Esophagus muscularis mucosa (tissue), 4 donors: ENCODE measurements at places on chromosomes 3 and 15.

GRCh38 chr15:40290918-40291574 lies 8.2 kb upstream of the ANKRD63 start:
- no peak overlapping the region for H3K27ac ChIP-seq
- H3K27me3 ChIP-seq: peaks cover 8% of the 10 kb centered on the region
- H3K4me1 ChIP-seq: peaks cover 14% of the 10 kb centered on the region
- peak overlapping the region; percentile 44 for H3K4me3 ChIP-seq
- no peak for DNase-seq
- H3K36me3 ChIP-seq: no peaks in the 10 kb centered on the region

DNA sequence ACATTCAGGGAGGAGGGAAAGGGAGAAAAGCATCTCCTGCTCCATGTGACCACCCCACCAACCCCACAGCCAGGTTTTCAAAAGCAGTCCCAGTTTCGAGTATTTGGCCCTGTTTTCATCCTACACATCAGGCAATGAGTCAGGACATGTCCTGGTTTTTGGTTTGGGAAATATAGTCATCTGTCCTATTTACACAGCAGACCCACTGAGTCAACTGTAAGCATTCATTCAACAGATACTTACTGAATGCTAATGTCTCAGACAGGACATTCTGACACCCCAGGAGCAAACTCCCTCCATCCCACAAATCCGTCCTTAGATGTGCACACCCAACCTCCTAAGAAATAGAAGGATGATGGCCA lies 32.9 kb downstream of the IGDCC3 start:
- DNase-seq: no peak
- no peak overlapping the region for H3K27ac ChIP-seq
- no peak overlapping the region for H3K4me3 ChIP-seq
- H3K27me3 ChIP-seq: no peaks in the 10 kb centered on the region

DNA sequence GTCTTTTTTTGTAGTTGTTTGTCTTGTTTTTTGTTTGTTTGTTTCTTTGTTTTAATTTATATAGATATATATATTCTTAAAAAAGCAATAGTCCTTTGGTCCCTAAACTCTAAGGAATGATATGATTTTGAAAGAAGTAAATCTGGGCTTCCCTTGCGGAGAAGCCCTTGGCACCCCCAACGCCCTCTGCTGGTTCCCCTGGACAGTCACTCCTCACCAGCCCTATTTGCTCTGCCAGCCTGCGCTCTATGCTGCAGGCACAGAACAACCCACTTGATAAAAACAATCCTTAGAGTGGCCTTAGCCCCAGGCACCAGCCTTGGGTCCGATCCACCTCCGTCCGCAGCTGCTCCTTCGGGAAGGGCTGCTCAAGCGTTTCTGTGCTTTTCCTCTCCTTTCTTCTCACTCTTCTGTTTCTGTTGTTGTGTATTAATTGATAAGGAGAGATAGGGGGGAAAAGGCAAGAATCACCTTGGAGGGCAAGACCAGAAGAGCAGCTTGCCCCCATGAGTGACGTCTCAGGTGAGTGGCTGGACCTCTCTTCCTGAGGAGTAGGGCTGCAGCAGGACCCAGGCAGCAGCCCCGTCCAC lies 13.7 kb upstream of the PARP6 start:
- H3K4me3 ChIP-seq: no peak overlapping the region
- no peaks in the 10 kb centered on the region for H3K27me3 ChIP-seq
- no peaks in the 10 kb centered on the region for H3K4me1 ChIP-seq
- H3K36me3 ChIP-seq: peaks cover 7% of the 10 kb centered on the region

DNA sequence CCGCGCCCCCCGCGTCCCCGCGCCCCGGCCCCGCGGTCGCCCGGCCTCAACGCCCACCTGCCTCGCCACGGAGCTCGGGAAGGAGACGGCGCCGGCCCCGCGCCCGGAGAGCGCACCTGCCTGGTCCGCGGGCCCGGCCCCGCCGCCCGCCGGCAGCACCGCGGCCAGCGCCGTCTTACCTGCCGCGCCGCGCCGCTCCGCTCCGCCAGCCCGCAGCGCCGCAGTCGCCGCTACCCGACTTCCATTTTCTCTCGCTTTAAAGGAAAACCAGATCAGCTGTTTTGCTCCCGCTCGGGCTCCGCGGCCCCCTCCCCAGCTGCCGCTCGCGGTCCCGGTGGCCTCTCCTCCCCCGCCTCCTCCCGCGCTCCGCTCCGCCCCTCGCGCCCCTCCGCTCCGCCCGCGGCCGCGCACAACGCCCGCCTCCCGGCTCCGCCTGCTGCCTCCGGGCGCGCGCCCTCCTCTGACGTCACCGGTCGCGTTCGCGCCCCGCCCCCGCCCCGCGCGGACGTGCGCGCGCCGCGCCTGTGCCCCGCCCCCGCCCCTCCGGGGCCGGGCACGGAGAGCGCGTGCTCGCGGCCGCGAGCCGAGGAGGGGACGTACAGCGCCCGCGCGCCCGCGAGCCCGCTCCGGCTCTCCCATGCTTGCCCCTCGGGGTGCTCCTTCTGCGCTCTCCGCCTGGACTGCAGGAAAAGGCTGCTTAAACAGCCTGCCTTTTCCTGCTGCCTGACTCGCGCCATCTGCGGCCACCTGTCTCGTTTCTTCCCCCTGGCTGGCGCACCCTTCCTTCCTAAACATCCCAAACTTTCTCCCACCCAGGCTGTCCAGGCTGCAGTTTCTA lies 159.8 kb upstream of the CHRNA7 start:
- peak; percentile 93 for DNase-seq
- peak within 1 kb of the TSS; percentile 85 for H3K27ac ChIP-seq
- H3K36me3 ChIP-seq: no peaks in the 10 kb centered on the region
- peaks cover 23% of the 10 kb centered on the region for H3K4me1 ChIP-seq
- H3K4me3 ChIP-seq: peak within 1 kb of the TSS; percentile 68
- H3K27me3 ChIP-seq: no peaks in the 10 kb centered on the region

GRCh38 chr3:16406579-16406978 lies 106.9 kb downstream of the RFTN1 start:
- H3K27me3 ChIP-seq: no peaks in the 10 kb centered on the region
- H3K4me3 ChIP-seq: no peak overlapping the region
- peaks cover 22% of the 10 kb centered on the region for H3K4me1 ChIP-seq
- peaks cover 15% of the 10 kb centered on the region for H3K36me3 ChIP-seq

GRCh38 chr3:46926871-46927717 lies 49.5 kb downstream of the CCDC12 start:
- no peaks in the 10 kb centered on the region for H3K27me3 ChIP-seq
- H3K4me3 ChIP-seq: no peak overlapping the region
- DNase-seq: no peak
- peaks cover 53% of the 10 kb centered on the region for H3K36me3 ChIP-seq
- H3K4me1 ChIP-seq: peaks cover 87% of the 10 kb centered on the region

GRCh38 chr3:57126244-57126643 lies 38.9 kb downstream of the IL17RD start:
- no peak for DNase-seq
- no peak overlapping the region for H3K27ac ChIP-seq
- no peak overlapping the region for H3K4me3 ChIP-seq
- H3K36me3 ChIP-seq: no peaks in the 10 kb centered on the region

- no peak overlapping the region for H3K4me3 ChIP-seq
- no peak for DNase-seq
- no peaks in the 10 kb centered on the region for H3K4me1 ChIP-seq
- H3K27ac ChIP-seq: no peak overlapping the region
- H3K27me3 ChIP-seq: no peaks in the 10 kb centered on the region
These were observed 21.3 kb downstream of the PRTG start for GRCh38 chr15:55721554-55722185.

GRCh38 chr15:74983725-74984231 lies 11.6 kb upstream of the SCAMP5 start:
- H3K27me3 ChIP-seq: peaks cover 42% of the 10 kb centered on the region
- no peak overlapping the region for H3K4me3 ChIP-seq
- H3K4me1 ChIP-seq: no peaks in the 10 kb centered on the region
- no peaks in the 10 kb centered on the region for H3K36me3 ChIP-seq
- DNase-seq: no peak

GRCh38 chr15:85551221-85551832 lies 170.9 kb downstream of the AKAP13 start:
- DNase-seq: no peak
- peak overlapping the region; percentile 43 for H3K27ac ChIP-seq
- no peak overlapping the region for H3K4me3 ChIP-seq
- no peaks in the 10 kb centered on the region for H3K27me3 ChIP-seq
- peaks cover 56% of the 10 kb centered on the region for H3K4me1 ChIP-seq
- no peaks in the 10 kb centered on the region for H3K36me3 ChIP-seq

DNA sequence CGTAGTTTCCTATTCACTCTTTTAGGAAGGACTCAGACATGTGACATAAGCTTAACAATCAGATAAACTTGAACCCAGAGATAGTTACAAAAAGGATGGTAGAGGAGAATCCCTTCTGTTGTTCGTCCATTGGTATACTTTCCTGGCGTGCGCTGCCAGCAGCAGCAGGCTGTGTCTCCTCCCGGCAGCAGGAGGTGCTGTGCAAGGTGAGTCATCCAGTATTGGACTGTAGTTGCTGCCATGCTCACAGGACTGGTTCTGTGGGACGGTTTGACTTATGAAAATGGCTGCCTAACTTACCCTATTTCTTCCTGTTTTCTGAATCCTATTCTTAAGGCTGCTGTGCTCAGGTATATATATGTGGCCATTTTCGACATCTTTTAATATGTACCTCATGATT lies 253.4 kb upstream of the LRRC3B start:
- no peaks in the 10 kb centered on the region for H3K27me3 ChIP-seq
- H3K4me1 ChIP-seq: no peaks in the 10 kb centered on the region
- H3K4me3 ChIP-seq: no peak overlapping the region
- no peak for DNase-seq
- no peaks in the 10 kb centered on the region for H3K36me3 ChIP-seq

GRCh38 chr3:56491566-56491965 lies 23.3 kb upstream of the ERC2 start:
- no peak for DNase-seq
- H3K36me3 ChIP-seq: no peaks in the 10 kb centered on the region
- H3K27ac ChIP-seq: no peak overlapping the region
- H3K4me3 ChIP-seq: no peak overlapping the region
- H3K4me1 ChIP-seq: no peaks in the 10 kb centered on the region
- H3K27me3 ChIP-seq: peaks cover 43% of the 10 kb centered on the region

DNA sequence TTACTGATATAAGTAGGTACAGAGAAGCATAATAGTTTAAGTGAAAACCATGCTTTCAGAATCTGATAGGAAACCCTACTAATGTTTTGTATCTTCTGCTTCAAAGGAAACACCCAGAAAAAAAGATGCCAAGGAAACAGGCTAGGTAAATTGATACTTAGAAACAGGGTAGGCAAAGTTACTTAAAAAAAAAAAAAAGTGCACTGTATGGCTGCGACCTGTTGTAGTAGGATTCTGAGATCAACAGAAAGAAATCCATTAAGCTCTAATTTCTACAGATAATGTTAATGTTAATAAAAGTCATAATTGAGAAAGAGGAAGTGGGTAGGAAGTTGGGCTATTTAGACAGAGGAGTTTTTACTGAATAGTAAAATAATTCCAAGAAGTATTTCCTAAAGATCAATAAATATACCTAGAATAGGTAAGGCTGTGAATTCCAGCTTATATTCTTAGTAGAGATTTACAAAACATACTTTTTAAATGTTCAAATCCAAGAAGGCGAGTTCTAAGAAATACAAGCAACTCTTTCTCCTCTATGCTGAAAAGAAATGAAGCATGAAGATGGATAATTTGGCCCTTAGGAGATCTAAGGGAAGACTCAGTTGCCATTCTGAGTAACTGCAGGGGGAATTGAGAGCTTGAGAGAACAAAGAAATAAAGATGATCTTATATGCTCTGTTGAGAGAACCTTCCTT lies 24.1 kb upstream of the STT3B start:
- no peaks in the 10 kb centered on the region for H3K27me3 ChIP-seq
- no peak overlapping the region for H3K4me3 ChIP-seq
- H3K36me3 ChIP-seq: no peaks in the 10 kb centered on the region
- H3K4me1 ChIP-seq: no peaks in the 10 kb centered on the region

DNA sequence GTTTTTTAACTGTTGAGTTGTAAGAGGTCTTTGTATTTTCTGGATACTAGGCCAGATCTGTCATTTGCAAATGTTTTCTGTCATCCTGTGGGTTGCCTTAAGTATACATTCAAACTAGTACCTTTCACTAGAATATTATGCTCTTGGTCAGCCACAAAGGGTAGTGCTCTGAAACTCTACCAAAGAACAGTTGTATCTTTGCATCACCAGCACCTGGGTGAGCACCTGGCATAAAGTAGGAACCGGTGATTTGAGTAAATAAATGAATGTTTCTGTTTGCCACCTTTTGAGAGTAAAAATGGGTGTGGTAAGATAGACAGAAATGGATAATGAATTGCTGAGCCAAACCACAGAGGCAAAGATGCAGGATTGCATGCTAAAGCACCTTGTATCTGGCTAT lies 98.7 kb downstream of the SLCO3A1 start:
- peaks cover 31% of the 10 kb centered on the region for H3K4me1 ChIP-seq
- no peak overlapping the region for H3K27ac ChIP-seq
- no peak overlapping the region for H3K4me3 ChIP-seq
- H3K27me3 ChIP-seq: no peaks in the 10 kb centered on the region

- H3K4me1 ChIP-seq: peaks cover 18% of the 10 kb centered on the region
- H3K4me3 ChIP-seq: no peak overlapping the region
- H3K36me3 ChIP-seq: no peaks in the 10 kb centered on the region
- DNase-seq: no peak
- no peak overlapping the region for H3K27ac ChIP-seq
These were observed 90.7 kb downstream of the IMPG2 start for GRCh38 chr3:101229681-101230080.

DNA sequence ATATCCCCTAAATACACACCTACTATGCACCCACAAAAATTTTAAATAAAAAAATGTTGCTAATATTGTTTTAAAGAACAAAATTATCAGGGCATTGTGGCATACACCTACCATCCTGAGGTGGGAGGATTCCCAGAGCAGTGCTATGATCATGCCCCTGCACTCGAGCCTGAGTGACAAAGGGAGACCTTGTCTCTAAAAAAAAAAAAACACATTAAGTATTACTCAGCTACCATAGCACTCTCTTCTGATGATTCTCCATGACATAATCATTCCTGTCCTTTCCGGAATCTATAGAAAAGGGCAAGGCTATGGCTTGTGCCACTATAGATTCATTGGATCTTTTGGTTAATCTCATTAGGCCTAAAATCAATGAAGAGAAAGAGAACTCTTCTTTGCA lies 77.4 kb downstream of the ACAP2 start:
- peaks cover 19% of the 10 kb centered on the region for H3K36me3 ChIP-seq
- no peak overlapping the region for H3K4me3 ChIP-seq
- no peak for DNase-seq
- H3K27me3 ChIP-seq: no peaks in the 10 kb centered on the region
- H3K4me1 ChIP-seq: no peaks in the 10 kb centered on the region

- H3K4me3 ChIP-seq: no peak overlapping the region
- no peak overlapping the region for H3K27ac ChIP-seq
- no peaks in the 10 kb centered on the region for H3K36me3 ChIP-seq
- no peaks in the 10 kb centered on the region for H3K27me3 ChIP-seq
- H3K4me1 ChIP-seq: no peaks in the 10 kb centered on the region
These were observed 44.9 kb upstream of the GABRG3 start for GRCh38 chr15:26926081-26926480.
